ENCODE measurements at places on chromosomes 7 and 10.

DNA sequence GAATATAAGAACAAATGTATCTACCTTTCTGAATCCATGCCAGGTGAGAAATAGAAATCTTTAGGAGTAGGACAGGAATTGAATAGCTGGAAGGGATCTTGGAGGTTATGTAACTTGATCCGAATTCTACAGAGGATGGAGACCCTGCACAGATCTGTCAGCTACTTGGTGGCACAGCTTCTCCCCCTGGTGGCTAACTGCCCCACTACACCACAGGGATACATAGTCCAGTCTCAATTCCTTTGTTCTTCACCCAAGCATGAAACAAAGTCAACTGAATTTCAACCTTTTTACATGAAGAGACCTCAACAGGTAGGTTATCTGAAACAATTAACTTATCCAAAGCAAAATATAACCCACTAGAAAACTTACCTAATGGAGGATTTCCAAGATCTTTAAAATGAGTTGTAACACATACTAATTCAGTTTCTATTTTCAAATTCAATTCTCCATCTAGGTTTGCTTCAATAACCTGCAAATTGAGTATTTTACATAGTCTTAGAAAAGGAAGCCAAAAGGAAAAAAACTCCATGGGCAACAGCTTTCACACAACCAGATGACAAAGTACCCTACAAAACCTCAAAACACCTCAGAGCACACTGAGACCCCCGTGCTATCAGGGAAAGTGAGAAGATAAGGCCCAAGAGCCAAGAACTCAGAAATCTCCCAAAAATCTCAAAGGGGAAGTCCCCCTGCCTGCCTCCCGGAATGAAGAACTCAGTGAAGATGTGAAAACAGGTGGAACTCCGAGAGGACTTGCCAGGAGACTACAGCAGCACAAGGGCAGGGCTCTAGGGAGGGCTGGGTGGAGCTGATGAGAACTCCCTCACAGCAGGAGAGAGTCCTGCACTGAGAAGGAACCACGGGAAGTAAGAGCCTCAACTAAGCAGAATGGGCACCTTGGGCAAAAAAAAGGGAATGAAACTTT, 10.3 kb downstream of the HUS1 start:
- peak; percentile 44 for DNase-seq

- DNase-seq = no peak
Observed at GRCh38 chr7:36001546-36001945, 151.5 kb upstream of the EEPD1 start.

- DNase-seq = no peak
Observed at GRCh38 chr10:112244197-112244596, 39.0 kb upstream of the TECTB start.

DNA sequence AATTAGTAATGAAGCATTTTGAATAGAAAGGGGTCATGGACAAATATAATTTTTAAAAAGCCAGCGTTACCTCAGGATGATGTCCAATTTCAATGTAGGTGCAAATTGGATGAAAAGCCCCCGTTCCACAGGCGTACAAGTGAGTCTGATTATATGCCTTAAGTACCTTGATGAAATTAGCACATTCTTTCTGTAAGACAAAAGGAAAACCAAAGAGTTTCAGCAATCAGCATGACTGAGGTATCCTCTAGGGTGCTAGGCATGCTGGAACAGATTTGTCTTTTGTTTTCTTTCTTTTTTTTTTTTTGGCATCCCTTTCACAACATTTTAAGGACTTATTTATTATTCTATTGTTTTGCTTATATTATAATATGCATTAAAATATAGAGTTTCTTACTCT, 84.2 kb downstream of the SEMA3A start:
- no peak for DNase-seq

DNA sequence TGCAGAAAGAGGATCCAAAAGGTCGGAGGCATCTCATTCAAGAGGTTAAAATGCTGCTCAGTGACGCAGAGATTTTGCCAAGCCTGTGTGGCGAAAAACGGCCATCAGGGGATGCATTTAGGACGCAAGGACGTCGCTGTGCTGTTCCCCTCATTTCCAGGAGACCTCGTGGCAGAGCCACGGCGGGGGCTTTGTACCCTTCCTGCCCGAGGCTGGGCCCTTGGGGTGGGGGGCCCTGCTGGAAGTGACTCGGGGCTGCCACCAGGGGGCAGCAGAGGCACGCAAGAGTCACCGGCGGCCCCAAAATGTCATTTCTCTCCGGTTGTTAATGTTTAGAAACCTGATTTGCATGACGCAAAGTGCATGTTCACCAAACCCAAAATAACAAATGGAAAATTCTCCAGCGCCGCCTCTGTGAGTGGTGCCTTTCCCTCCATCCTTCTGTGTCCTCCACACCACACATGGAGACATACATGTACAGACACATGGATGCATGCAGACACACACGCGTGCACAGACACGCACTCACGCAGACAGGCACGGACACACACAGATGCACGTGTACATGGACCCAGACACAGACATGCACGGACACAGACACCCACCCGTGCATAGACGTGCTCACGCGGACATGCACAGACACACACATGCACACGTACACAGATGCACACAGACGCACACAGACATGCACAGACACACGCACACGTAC, 51.0 kb upstream of the NKX6-2 start:
- peak; percentile 8 for DNase-seq

Measured in stimulated activated CD4-positive, alpha-beta T cell treated with anti-CD3 and anti-CD28 coated beads, TNF-alpha, amount 100 ng/mL, for 1 hour (primary cell).